ENCODE measurements at places on chromosomes 7 and 10.
A peak's percentile ranks its signal among the peaks of the same experiment; 100 is the strongest.

GRCh38 chr10:12638781-12639180 lies 289.4 kb downstream of the CAMK1D start:
- DNase-seq: no peak

GRCh38 chr7:35714407-35714806 lies 19.5 kb upstream of the HERPUD2 start:
- DNase-seq: no peak

DNA sequence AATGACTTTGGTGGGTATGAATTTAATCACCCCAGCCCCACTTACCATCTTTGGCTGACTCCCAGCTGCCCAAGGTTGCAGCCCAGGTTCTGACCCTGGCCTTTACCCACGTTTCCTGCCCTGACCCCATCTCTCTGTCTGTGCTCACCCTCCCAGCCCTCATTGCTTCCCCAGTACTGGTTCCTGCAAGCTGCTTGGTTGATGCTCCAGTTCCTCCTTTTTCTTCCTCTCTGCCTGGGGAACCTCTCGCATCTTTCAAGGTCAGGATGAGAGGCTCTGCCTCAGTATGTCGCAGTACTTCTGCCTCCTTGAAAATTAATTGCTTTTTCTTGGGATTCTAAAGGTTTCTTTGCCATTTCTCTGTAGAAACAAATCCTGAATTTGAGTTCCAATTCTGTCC lies 263.8 kb upstream of the ZNF32 start:
- DNase-seq: no peak

DNA sequence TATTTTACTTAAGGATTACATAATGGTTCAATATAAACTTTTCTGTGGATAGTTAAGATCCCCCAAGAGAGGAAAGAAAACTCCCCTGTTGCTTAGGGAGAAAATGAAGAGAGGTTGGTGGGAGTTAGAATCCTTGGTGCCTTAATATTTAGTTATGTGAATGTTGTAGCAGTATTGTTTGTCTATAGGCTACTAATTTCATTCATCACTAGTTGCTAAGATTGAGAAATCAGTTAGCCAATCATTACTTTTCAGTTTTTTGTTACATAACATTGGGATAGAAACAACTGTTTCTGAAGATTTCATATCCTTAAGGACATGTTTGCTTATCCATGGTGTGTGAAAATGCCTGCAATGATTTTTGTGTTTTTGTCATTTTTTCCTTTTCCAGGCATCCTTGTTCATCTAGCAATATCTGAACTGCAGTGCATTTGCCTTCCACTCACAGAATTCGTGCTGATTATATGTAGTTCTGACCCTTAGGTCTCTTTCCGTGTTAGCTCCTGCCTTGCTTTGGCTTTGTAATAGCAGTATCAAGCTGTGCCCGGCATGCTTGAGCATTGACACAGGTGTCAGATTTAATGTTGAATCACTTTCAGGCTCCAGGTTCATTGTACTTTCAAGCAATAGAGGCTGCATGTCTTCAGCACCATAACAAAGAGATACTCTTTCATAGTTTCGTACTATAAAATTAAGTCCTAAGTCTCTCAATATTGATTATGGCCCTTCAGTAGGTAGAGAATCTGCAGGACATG lies 85.0 kb downstream of the PODXL start:
- DNase-seq: no peak

DNA sequence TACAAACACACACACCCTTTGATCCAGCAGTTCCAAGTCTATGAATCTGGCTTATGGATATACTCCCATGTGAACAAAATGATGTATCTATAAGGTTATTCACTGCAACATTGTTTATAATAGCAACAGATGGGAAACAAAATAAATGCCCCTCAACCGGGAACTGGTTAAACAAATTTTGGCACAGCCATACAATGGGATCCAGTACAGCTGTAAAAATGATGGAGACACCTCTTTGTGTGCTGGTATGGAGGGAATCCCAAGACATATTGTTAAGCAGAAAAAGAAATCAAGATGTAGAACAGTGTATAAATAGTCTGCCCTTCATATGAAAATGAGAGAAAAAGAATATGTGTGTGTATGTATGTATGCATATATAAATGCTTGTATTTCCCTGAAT lies 155.5 kb downstream of the SNX10 start:
- no peak for DNase-seq

GRCh38 chr10:51832652-51833383 lies 133.4 kb upstream of the CSTF2T start:
- DNase-seq: peak; percentile 25

- DNase-seq: no peak
These were observed 94.5 kb upstream of the INSYN2A start for GRCh38 chr10:127290850-127291249.

GRCh38 chr7:2108501-2109250 lies 124.1 kb downstream of the MAD1L1 start:
- DNase-seq: no peak

GRCh38 chr7:18685971-18686370 lies 190.4 kb downstream of the HDAC9 start:
- DNase-seq: peak; percentile 4

DNA sequence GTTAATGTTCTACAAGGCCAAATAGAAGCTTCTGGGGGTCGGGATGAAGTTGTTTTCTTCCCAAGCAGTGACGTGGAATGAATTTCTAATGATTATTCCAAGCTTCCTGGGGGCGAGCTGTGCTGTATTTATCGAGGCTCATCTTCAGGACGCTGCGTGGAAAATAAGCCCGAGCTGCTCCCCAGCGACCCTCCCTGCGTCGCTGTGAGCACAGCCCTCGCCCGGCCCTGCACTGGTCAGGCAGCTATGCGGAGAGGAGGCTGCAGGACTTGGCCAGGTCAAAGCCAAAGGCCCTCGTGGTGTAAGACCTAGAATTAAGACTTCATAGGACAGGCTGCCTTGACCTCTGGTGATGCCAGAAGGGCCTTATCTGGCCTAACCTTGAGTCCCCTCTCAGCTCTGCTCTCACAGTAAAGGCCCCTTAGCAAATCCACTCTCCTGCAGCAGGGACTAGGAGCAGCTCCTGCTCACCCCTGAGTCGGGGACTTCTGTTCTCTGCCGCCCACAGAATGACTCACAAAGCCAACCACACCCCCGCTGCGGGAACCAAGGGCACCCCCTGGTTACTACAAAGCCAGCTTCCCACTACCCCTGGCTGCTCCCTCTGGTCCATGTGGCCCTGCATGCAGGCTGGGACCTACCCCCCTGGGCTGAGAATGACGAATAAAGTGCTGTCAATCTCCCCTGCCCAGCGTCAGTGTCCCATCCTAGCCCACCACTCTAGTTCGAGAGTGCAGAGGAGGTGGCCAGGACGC lies 501.6 kb downstream of the TCERG1L start:
- DNase-seq: no peak

DNA sequence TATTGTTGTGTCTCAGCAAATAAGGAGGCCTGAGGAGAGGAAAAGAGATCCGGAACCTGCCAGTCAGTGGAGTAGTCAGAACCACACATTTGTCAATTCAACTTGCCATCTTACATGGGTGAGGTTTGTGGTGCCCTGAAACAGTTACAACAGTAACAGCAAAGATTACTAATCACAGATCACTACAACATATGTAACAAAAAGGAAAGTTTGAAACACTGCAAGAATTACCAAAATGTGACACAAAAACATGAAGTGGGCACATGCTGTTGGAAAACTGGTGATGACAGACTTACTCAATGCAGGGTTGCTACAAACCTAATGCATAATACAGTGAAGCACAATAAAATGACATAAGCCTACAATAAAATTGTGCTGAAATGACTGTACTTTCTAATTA lies 89.4 kb downstream of the LRRN3 start:
- no peak for DNase-seq

DNA sequence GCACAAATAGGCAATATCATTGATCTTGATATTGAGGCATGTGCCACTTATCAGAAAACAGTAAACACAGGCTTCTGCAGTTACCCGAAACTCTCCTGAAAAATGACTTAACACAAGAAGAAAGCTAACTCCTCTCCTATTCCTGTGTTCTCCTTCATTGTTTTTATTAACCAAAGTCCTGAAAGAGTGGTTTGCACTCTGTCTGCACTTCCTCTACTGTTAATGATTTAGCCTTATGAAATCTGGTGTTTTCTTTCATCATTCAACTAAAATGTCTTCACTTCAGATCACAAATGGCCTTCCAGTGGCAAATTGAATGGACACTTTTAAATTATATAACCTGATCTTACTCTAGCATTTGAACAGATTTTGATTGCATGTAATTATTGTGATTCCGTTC lies 630.6 kb upstream of the PHF14 start:
- no peak for DNase-seq

DNA sequence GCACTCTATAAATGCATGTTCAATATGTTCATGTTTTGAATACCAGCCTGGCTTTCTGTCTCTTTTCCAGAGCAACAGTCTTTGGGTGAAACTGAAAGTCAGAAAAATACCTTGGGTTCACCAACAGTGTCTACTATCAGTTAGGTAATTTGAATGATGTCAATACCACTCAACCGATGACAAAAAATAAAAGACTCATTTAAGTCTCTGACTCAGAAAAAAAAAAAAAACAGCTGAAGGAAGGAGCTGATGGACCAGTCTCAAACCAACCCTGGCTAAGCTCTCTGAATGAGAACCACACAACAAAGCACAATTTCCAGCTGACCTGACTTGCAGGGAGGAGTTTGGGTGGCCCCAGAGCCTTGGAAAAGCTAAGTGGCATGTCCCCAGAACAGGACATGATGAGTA lies 42.5 kb downstream of the ABLIM1 start:
- DNase-seq: no peak

All from osteoblast (primary cell).